ENCODE measurements at places on chromosomes 1 and 21. TPM values are rescaled to one million over a fixed set of nuclear protein-coding genes. Genes with fewer than 3 reads are reported as not detected.

SNAP47 gene
- 117 TPM for total RNA-seq

S100A4 gene
- total RNA-seq, result 9.9 TPM

DNA sequence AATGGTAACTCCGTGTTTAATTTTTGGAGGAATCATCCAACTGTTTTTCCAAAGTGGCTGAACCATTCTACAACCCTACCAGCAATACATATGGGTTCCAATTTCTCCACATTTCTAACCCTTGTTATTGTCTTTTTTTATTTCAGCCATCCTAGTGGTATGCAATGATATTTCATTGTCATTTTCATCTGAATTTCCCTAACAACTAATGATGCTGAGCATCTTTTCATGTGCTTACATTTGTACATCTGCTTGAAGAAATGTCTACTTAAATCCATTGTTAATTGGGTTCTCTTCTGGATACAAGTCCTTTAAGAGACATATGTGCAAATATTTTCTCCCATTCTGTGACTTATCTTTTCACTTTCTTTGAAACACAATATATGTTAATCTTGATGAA, 43.3 kb downstream of the EPRS1 start:
- no peak for DNase-seq

DNA sequence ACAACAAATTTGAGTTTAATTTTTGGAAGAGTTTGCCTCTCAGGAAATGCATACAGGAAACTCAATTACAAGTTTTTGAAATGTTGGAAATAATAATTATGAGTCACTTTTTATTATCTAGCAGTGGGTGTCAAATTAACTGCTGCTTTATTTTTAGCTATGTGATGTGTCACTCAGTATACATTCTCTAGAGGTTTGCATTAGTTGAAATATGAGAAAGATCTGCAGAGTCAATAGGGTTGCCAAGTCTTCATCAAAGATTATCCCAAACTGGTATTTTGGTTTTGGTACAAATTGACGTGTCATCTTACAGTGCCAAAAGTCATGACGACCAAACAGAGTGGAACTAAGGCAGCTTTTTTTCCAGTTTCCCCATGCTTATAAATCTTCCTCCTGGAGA, 54.3 kb upstream of the DIPK1A start:
- DNase-seq, result no peak

DNA sequence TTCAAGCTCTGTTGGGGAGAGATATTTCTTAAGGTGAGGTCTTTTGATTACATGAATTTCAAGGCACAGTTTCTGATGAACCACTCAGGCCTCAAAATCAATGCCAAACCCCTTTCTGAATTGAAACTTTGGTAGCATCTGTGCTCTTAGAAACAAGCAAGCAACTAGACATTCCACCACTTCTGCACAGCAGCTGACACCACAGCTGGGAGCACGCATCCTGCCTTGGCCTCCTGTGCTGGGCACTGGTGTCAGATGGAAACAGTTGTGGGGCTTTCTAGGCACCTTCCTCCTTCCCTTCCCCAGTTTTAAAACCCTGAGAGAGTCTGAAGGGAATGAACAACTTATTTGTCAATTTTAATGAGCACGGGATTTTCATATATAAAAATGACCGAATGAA, 360.2 kb downstream of the ADGRL2 start:
- DNase-seq, result no peak

DNA sequence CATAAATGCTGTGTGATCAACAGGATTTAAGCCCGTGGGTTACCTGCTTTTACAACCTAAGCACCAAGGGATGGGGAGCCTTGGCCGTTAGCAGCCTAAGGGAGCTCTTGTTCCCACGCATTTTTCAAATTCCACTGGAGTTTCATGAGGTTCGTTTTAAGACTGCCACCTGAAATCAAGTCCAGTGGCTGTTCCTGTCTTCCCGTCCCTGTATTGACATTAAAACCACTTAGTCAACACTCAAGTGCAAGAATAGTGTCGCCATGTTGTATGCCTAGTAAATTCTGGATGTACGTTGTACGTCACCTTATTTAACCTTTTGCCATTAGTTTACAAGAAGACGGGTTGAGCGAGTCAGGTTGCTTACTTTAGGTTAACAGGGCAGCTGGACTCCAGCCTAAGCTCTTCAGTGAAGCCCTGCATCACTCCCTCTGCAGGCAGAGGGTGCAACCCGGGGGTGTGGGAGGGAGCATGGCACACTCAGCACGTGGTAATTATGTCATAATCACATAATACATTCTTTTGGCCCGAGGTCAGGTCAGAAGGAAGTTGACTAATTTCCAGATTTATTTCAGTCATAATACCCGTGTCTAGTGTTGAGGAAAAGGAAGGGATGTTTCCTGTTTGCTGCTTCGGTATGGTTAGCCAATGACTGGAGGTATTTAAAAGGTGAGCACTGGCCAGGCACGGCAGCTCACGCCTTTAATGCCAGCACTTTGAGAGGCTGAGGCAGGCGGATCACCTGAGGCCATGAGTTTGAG, 42.5 kb downstream of the CNST start:
- peak; percentile 93 for DNase-seq

Measured in stomach (tissue), 19 donors.